ENCODE measurements at places on chromosomes 3 and 15.

GRCh38 chr3:75192146-75192616 is 471.9 kb upstream of the FRG2C start:
- no peak for DNase-seq

- DNase-seq = no peak
These were observed 64.0 kb downstream of the FLNB start for GRCh38 chr3:58072052-58072762.

DNA sequence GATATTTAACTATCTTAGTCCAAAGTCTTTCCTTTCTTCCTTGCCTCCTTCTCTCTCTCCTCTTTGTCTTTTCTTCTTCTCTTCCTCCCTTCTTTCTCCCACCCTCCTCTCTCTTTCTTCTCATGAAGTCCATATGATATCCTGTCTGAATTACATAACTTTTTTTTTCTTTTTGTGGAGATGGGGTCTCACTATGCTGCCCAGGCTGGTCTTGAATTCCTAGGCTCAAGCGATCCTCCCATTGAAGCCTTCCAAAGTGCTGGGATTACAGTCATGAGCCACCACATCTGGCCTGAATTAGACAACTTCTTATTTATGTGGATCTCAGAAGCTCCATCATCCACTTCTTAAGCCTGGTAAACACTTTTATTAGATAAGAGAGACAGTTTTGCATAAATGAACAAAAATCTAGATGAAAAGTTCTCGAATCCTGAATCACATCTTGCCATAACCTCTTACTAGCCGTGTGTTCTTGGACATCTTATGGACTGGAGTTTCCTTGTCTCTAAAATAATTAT is 206.5 kb downstream of the LPP start:
- DNase-seq = no peak

DNA sequence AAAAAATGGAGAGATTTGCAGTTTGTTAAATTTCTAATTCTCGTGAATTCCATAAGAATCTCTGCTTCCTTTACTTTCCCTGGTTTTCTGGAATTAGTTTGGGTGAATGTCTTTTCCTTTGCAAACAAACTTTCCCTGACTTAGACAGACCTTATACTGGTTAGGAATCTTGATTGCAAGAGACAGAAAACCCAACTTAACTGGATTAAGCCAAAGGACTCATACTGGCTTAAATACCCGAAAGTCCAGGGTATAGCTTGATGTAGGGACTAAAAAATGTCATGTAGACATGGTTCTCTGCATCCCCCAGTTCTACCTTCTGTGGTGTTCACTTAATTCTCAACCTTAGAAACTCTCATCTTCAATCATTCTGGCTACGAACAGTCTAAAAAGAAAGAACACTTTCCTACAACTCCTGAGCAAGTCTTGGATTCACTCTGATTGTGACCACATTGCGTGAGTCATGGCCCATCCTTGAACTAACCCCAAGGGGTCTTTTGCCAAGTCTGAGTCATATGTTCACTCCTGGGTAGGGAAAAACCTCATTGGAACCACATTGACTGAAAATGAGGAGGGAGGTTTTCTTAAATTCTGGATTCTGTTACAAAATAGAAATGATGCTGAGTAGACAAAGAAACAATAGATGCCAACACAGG is 136.0 kb upstream of the DAZL start:
- DNase-seq = no peak

GRCh38 chr3:81554388-81554787 is 207.1 kb downstream of the GBE1 start:
- no peak for DNase-seq

- DNase-seq = no peak
These were observed 172.3 kb downstream of the MYRIP start for GRCh38 chr3:39981547-39982184.

- no peak for DNase-seq
These were observed 190.7 kb upstream of the NDN start for GRCh38 chr15:23877502-23878412.

GRCh38 chr3:31903686-31904431 is 77.2 kb downstream of the OSBPL10 start:
- no peak for DNase-seq

- no peak for DNase-seq
These were observed 202.8 kb downstream of the CADPS start for GRCh38 chr3:62672270-62672987.

- DNase-seq = no peak
These were observed 29.3 kb upstream of the DCP1A start for GRCh38 chr3:53376679-53377078.

GRCh38 chr15:64635499-64636495 is 139.6 kb downstream of the RBPMS2 start:
- DNase-seq = no peak

DNA sequence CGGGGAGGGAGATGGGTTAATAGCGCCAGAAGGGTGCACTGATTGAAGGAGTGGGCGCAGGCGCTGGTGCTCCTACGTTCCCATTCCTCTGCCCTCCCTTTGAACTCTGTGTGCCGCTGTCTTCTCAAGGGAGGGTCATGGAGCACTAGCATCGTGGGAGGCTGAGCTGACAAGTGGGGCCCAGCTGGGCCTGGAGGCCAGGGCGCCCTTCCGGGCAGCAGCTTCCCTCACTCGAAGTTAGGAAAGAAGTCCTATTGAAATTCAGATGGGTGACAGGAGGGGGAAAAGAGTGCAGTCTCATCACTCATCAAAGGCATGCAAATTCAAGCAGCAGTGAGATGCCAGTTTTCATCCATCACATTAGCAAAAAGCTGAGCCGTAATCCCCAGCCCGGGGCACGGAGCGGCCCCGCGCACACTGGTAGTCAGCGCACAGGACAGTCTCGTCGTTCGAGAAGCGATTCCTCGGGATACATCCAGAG is 128.2 kb downstream of the LRRK1 start:
- DNase-seq = no peak

GRCh38 chr3:148315756-148316155 is 381.9 kb upstream of the AGTR1 start:
- DNase-seq = no peak

DNA sequence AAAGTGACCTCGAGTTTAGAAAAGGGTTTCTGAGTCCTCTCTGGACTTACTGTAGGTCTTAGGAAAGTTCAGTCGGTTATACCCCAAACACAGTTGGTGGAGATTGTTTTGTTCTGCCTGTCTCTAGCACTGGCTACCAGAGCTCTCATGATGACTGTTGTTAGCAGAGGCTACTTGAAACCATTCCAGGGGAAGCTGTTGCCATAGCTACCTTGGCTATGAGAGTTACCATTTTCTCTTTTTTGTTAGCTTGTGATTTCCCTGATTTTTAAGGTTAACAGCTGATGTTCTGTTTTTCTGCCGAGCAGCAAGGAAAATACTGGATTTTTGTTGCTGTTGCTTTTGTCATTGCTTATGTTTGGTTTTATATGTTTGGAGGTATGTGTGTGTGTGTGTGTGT is 26.7 kb downstream of the ABHD2 start:
- DNase-seq = no peak

DNA sequence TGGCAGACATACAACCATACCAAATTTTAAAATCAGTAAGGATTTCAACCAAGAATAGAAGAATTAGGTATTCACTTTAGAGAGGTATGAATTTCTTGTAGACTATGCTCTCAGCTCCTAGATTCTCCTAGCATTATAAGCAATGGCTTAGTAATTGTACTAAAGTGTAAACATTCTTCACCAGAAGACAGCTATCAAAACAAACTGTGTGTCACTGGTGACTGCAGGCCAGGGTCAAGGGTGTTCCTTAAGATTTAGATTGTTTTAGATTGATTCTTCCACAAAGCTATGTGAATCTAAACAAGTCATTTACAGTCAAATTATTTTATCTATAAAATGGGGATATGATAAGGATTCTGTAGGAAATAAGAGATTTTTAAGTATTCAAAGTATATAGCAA is 23.1 kb upstream of the GP5 start:
- DNase-seq = no peak

GRCh38 chr15:89492111-89492641 is 4.2 kb downstream of the RHCG start:
- no peak for DNase-seq

- no peak for DNase-seq
These were observed 4.6 kb upstream of the QRICH1 start for GRCh38 chr3:49098429-49098828.

- no peak for DNase-seq
These were observed 1150.1 kb downstream of the NAALADL2 start for GRCh38 chr3:176009256-176009655.

GRCh38 chr3:30659270-30660130 is 53.1 kb downstream of the TGFBR2 start:
- DNase-seq = no peak

DNA sequence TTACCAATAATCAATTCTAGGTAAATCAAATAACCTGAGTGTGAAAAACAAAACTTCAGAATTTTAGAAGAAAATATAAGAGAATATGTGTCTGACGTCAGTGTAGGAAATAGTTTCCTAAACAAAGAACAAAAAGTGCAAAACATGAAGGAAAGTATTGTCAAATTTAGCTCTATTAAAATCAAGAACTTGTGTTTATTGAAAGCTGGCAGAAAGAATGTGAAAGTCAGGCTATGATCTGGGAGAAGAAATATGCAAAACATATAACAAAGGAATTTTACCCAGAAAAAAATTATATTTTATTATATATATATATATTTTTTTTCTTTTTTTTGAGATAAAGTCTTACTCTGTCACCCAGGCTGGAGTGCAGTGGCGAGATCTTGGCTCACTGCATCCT is 129.1 kb upstream of the ANKRD28 start:
- DNase-seq = no peak

- DNase-seq = no peak
These were observed 16.0 kb downstream of the ROBO2 start for GRCh38 chr3:77055841-77056341.

GRCh38 chr15:91258415-91258759 is 158.3 kb downstream of the SV2B start:
- no peak for DNase-seq

DNA sequence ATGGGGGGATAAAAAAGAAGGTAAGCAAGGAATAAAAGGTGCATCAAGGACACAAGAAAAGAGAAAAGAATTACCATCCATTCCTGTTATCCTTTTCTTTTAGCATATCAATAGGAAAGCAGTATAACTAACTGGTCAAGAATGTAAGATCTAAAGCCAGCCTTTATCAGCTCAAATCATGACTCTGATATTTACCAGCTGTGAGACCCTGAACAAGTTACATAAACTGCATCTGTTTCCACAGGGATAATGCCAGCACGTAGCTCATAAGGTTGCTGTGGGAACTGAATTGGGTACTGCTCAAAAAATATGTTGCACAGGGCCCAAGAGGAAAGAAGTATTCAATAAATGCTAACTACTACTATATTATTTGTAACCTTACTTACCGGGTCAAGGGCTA is 1092.2 kb upstream of the CFAP20DC start:
- no peak for DNase-seq

GRCh38 chr15:33494306-33494705 is 183.5 kb downstream of the RYR3 start:
- no peak for DNase-seq

GRCh38 chr15:55527150-55527549 is 19.1 kb upstream of the DNAAF4 start:
- no peak for DNase-seq

DNA sequence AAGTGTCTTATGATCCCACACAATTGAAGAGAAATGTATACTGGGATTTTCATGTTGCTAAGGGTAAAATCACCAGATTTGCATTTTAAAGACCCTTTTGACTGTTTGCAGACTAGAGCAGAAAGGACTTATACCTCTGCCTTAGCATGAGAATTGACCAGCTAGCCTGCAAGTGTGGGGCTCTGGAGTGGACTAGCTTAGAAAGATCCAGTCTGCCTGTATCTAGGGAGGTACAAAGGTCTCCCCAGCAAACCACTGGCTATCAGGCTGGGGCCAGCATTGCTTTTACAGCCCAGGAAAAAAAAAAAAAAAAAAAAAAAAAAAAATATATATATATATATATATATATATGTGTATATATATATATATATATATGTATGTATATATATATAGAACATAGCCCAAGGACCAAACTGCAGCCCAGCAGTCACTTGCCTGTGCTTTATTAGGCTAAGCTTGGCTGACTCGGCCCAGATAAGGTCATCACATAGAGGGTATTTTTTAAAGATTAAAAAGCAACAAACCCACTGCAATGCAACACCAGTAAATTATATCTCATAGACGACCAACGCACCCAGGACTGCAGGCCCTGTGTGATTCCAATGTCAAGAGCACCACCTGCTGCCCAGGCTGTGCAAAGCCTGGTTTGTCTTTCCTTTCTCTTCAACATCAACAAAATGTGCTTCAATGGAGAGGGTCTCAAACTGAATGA is 63.7 kb downstream of the DCLK3 start:
- no peak for DNase-seq

DNA sequence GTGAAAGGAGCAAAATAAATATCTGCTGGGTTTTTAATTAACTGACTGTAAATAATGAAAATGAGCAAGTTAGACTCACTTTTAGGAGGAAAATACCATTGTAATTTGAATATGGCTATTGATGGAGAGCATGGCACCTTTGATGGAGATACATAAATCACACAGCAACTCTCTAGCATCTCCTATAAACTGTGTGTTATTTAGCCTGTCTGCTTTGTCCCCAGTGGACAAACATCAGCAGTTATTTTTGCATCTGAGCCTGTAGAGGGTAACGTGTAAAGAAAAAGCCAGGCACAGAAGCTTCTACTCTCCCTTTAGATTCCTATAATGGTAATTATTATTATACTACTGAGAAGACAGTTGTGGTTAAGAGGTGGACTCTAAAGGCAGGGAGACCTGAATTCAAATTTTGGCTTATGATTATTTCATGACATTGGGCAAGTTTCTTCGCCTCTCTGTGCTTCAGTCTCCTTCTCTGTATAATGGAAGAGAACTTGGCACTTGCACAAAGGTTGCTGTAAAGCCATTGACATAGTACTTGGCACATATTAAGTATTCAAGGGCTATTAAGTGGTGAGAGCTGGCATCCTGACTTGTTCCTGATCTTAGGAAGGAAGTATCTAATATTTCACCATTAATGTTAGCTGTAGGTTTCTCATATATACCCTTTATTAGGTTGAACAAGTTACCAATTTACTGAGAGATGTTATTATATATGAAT is 289.5 kb upstream of the TRIM42 start:
- no peak for DNase-seq

- DNase-seq = no peak
These were observed 11.0 kb upstream of the ILDR1 start for GRCh38 chr3:122033023-122033422.

GRCh38 chr3:26719134-26719533 is 96.6 kb downstream of the LRRC3B start:
- DNase-seq = no peak

DNA sequence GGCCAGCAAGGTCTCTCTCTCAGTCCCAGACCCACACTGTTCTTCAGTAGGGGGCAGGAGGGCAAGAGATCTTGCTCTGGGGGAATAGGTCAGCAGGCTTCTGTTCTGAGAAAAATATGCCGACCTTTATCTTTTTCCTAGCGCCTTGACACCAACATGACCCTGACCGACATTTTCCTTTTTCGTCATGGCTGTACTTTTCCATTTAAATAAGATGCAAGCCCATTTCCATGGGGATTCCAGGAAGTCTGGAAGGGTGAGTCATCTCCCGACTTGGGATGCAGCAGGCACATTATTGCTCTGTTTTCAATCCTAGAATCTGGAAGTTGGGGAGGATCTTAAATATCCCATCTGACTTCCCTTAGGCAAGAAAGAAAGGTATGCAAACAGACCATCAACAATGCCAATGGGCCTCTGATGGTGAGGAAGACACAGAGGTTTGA is 261.5 kb upstream of the LRTM1 start:
- no peak for DNase-seq

All from stimulated activated CD4-positive, alpha-beta T cell treated with anti-CD3 and anti-CD28 coated beads, Interleukin-15, amount 100 ng/mL, for 1 hour (primary cell).